Posterior vena cava (tissue), 2 donors: ENCODE measurements at places on chromosomes 13 and 19.

DNA sequence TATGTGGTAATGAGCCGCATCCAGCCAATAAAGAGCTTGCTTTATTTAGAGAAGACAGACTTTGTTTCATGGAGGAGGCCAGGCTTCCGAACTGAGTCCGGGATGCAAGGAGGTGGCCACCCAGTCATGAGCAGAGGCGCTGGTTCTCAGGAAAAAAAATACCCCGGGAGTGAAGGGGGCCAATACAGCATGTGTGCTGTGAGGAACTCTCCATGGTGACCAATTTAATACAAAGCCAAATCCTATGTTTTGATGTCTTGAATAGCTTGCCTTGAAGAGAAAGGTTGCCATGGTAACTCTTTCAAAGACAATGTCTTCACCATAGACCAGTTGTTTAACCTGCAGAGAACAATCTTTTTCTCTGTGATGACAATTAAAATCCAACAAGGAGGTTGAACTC lies 43.4 kb upstream of the PDCD5 start:
- DNase-seq: no peak

DNA sequence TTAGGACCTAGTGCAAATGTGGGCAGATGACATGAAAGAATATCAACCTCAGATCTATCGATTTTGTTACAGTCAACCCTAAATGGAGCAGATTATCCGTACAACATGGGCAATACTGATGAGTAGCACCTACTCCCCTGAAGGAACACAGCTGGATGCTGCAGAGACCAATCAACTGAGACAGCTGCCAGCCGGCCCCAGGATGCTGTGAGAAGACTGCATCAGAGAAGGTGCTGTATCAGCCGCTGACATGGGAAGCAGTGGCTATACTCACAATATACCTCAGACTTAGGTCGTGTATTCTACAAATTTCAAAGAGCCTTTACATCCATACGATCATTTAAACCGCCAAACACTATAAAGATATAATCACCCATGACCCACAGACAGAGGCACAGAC lies 95.9 kb upstream of the FNDC3A start:
- no peak for DNase-seq

- peak; percentile 85 for DNase-seq
Measured at GRCh38 chr19:31338069-31338776, 11.0 kb downstream of the TSHZ3 start.

- DNase-seq: peak; percentile 72
Measured at GRCh38 chr19:46015687-46016425, 7.0 kb downstream of the PGLYRP1 start.

- peak; percentile 95 for DNase-seq
Measured at GRCh38 chr19:43765109-43765876, 10.5 kb upstream of the SMG9 start.

DNA sequence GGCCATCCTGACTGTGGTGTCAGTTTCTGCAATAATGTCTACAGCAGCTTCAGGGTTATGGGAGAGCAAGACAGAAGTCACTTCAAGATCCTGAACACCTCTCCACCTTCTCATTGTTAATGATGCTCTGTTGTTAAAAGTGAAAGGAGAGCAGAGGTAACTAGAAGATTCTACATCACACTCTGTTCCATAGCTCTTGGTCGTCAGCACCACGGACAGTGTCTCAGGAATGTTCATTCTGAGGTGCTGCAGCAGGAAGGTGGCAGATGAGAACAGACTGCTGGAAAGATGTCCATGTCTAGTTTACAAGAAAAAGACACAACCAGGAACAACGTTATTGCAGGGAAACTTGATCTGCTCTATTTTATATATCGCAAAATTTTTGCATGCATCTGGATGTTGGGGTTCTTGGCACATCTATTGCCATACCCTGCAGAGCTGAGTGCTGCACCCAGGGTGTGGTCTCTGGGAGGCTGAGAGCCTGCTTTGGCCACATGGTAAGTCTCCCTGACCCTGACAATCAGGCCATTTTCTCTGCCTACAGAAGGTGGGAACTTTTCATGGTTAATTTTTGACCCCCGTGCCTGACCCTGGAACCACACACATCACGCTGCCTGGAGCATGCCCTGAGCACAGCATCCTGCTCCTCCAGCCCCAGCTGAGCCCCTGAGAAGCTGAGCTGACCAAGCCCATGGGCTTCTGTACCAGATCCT lies 12.7 kb downstream of the CEACAM21 start:
- DNase-seq: no peak

- DNase-seq: peak; percentile 88
Measured at GRCh38 chr13:91347996-91348905, 764 bp downstream of the MIR17HG start.

DNA sequence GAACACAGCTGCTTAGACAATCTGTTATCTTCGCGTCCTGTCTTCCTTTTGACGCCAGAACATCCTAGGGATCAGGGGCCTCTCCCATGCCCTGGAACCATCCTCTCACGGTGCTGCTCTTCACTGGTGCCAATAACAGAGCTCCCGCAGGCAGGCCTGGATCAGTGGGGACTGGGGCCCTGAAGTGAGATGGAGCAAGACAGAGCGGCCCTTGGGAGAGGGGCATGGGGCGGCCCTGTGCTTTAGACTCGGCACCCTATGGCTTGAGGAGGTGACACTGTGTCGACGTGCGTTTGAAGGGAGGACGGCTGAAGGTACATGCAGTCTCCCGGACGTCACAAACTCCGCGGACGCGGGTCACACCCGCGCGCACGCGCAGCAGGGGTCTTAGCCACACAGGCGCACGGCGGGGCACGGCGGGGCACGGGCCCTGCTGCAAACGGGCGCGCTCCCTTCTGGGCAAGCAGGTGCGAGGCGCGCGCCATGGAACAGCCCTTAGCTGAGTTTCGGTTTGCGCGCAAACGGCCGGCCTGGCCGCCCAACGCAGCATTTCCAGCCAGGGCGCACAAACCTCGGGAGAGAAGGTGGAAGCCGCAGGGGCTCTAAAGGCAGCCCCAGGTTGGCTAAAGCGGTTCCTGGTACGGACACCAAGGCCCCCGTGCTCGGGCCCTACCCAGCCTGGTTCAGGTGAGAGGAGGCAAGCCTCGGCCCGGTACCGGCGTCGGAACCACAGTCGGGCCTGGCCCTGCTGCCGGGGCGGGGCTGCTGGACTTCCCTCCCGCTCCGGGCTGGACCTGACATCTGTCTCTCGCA lies 16.5 kb upstream of the RNF17 start:
- DNase-seq: no peak

DNA sequence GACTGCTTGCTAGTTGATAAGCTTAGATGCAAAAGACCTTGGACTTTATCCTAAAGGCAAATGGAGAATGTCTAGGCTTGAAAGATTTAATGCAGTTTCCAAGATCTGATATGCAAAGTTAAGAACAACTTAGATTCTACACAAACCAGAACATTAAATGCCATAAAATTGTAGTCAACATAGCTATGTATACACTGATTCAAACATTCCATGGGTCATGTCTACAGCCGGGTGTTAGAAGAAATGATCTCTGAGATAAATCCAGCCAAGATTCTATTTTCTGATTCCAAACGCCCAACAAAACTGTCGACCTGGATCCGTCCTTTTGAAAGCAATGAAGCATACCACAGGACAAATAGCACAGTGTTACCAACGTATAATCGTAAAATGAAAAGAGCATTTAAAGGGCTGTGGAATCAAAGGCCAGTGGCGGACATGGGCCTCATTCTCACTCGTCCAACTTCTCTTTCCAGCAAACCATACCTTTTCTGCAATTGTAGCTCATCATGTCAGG lies 52.7 kb downstream of the KCTD12 start:
- DNase-seq: no peak

- no peak for DNase-seq
Measured at GRCh38 chr19:8626842-8627241, 3.6 kb upstream of the NFILZ start.

DNA sequence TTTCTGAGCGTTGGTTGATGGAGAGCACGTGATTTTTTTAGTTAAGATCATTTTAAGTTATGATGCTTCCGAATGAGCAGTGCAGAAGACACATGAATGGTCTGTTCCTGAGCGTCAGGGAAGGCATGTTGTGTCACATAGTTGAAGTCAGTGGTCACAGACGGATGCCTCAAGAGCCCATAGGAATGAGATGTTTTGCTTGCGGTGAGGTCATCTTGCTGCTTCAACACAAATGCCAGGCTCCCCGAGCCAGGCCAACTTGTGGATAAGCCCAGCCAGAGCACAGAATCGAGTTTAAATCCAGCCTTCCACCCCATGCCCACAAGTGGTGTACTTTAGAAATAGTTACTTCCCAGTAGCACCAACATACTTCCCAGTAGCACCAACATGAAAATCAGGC lies 5.4 kb downstream of the UPF3A start:
- no peak for DNase-seq

GRCh38 chr19:52473655-52474350 lies 20.4 kb downstream of the ZNF578 start:
- DNase-seq: no peak

- DNase-seq: no peak
Measured at GRCh38 chr13:43684963-43685725, 101.6 kb downstream of the ENOX1 start.

GRCh38 chr13:77196052-77196618 lies 130.8 kb downstream of the MYCBP2 start:
- DNase-seq: no peak

DNA sequence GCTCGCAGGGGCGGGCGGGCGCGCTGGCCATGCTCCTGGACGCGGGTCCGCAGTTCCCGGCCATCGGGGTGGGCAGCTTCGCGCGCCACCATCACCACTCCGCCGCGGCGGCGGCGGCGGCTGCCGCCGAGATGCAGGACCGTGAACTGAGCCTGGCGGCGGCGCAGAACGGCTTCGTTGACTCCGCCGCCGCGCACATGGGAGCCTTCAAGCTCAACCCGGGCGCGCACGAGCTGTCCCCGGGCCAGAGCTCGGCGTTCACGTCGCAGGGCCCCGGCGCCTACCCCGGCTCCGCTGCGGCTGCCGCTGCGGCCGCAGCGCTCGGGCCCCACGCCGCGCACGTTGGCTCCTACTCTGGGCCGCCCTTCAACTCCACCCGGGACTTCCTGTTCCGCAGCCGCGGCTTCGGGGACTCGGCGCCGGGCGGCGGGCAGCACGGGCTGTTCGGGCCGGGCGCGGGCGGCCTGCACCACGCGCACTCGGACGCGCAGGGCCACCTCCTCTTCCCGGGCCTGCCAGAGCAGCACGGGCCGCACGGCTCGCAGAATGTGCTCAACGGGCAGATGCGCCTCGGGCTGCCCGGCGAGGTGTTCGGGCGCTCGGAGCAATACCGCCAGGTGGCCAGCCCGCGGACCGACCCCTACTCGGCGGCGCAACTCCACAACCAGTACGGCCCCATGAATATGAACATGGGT lies 599 bp downstream of the ZIC2 start:
- DNase-seq: no peak

GRCh38 chr13:22018076-22018835 lies 347.4 kb downstream of the FGF9 start:
- DNase-seq: no peak

DNA sequence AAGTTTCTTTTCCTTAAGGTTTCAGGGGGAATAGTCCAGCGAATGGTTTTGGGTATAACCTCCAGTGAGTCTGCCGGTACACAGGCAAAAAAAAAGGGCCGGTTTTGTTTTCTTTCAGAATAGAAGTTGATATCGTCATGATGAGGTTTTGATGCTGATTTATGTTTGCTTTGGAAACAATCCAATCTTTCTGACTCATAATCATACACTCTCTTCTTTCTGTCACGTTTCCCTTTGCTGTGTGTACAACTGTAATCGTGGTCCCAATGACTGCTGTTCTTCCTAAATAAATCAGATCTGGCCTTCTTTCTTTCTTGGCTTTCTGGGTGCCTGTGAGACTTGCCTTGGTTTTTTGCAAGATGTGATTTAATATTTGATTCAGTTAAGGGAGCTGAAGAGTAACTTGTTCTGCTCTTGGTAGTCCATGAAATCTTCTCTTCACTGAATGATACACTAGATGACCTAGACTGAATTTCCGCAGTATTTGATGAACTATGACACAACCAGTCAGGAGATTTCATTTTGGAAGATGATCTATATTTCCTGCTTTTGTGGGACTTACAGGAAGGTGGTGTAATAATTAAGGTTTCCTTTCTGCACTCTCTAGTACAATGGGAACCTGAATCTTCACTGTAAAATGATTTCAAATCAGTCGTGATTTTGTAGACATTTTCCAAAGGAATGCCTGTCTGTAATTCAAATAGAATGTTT lies 34.9 kb upstream of the METTL21C start:
- DNase-seq: no peak

- no peak for DNase-seq
Measured at GRCh38 chr19:15180451-15181390, 20.1 kb downstream of the NOTCH3 start.

- DNase-seq: no peak
Measured at GRCh38 chr13:72545030-72545719, 182.3 kb downstream of the MZT1 start.

GRCh38 chr13:106472621-106473020 lies 62.8 kb downstream of the EFNB2 start:
- DNase-seq: no peak

DNA sequence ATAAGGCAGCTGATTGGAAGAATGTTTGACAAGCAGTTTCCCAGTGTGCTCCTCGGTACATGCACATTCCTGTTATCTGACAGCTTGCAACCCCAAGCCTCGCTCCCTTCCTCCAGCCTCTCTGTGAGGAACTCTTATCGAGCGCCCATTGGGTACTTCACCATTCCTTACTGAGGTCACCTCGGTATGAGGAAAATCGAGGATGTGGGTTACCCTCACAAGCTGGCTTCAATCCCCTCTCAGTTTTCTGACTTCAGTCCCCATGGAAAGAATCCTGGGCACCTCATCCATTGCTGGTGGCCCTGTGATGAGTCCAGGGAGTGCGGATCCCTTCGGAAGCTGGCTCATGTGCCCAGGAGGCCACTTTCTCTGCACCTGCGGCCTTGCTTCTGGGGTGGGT lies 17.3 kb downstream of the TEX29 start:
- DNase-seq: no peak

GRCh38 chr19:14890643-14891379 lies 4.9 kb upstream of the OR7A17 start:
- DNase-seq: no peak

DNA sequence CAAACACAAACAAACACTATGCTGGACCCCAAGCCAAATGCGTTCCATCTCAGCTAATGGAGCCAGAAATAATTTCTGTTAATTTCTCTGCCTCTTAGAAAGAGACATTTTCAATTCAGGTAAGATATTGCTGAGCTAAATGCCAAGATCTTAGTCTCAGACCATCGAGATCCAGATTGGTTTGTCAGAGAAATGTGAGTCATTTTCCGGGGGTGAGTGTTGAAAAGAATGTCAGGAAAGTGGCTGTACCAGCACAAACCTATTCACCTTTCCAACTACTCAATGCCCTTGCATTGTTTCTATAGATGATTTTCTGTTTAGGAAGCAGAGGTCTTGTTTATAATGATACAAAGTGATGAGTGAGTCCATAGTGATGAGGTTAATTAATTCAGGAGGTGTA lies 266.8 kb upstream of the TSHZ3 start:
- no peak for DNase-seq

DNA sequence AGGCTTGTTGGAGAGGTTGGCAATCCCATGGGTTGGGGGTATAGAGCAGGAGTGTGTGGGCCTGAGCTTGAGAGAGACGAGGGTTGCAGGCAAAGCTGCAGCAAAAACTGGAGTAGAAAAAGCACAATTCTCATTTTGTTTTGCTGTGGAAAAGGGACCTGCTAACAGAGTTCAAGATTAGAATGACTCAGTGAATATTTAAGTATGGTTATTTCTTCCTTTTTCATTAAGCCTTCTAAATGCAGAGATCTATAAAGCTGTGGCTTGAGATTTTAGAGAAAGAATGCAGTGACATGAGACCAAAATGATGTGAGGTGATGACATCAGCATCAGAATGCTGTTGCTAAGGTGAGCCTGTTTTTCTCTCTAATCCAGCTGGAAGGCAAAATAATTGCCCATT lies 10.8 kb upstream of the MBNL2 start:
- no peak for DNase-seq
